ENCODE measurements at places on chromosomes 1 and 21. TPM values are rescaled to one million over a fixed set of nuclear protein-coding genes. Genes with fewer than 3 reads are reported as not detected.

The C1orf94 gene
- total RNA-seq: not detected

The ELAVL4 gene
- total RNA-seq: not detected

The CA14 gene
- total RNA-seq: 2.0 TPM

The BSDC1 gene
- 41.2 TPM for total RNA-seq

The CXADR gene
- total RNA-seq: 22.4 TPM

The NOS1AP gene
- 7.1 TPM for total RNA-seq

The PRKAB2 gene
- total RNA-seq: 30.0 TPM

The FGR gene
- 1.5 TPM for total RNA-seq

The IL22RA1 gene
- 0.18 TPM for total RNA-seq

The TTC3 gene
- 39.6 TPM for total RNA-seq

The ATP1A4 gene
- total RNA-seq: not detected

- peak; percentile 42 for DNase-seq
- H3K27me3 ChIP-seq: peaks cover 10% of the 10 kb centered on the region
- H3K4me1 ChIP-seq: no peaks in the 10 kb centered on the region
Observed at GRCh38 chr1:34885405-34886247, 26.1 kb upstream of the SMIM12 start.

DNA sequence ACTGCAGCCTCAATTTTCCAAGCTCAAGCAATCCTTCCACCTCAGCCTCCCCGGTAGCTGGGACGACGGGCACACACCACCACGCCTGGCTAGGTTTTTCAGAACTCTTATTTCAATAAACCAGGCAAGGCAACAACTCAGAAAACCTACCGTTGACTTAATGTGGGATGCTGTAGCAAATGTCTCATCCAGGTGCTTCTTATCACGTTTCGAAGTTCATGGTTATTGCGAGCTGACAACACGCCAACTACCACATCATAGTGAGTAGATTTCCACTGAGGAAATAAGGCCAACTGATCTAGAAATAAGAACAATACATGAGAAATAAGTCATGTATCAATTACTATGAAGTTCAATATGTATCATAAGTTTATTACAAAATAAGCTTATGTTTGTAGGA lies 9.7 kb downstream of the B3GALNT2 start:
- H3K27ac ChIP-seq: no peak overlapping the region
- H3K4me3 ChIP-seq: no peak overlapping the region
- no peaks in the 10 kb centered on the region for H3K27me3 ChIP-seq
- no peak for DNase-seq
- peaks cover 40% of the 10 kb centered on the region for H3K36me3 ChIP-seq

DNA sequence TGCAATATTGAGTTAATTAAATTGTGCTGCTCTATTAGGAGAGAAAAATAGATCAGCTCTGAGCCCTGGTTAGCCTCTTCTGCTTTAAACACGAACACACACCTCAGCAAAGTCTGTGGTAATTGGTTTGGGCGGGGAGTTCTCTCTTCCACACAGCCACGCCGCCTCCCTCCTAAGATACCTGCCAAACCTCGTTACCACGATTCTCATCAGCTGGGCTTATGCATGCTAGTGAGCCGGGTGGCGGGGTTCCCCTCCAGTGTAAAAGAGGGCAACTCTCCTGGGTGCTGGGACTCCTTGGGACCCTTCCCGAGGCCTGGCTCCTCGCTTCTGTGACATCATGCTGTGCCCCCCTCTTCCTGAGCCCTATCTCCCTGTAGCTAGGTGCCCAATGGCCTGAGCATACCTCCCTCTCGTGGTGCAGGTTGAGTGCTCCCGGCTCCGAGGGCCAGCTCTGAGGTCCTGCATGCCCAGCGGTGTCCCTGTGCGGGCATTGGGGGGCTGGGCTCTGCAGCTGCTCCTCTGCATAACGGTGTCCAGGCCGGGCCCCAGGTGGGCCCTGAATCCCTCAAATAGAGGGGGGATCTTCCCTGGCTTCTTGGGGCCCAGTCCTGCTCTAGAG lies 182.9 kb downstream of the PRDM16 start:
- H3K4me3 ChIP-seq: no peak overlapping the region
- no peaks in the 10 kb centered on the region for H3K36me3 ChIP-seq
- H3K4me1 ChIP-seq: no peaks in the 10 kb centered on the region
- no peak overlapping the region for H3K27ac ChIP-seq

GRCh38 chr1:16210581-16210980 lies 1.9 kb downstream of the ARHGEF19 start:
- H3K4me3 ChIP-seq: no peak overlapping the region
- no peak overlapping the region for H3K27ac ChIP-seq
- no peaks in the 10 kb centered on the region for H3K36me3 ChIP-seq
- no peaks in the 10 kb centered on the region for H3K27me3 ChIP-seq
- no peak for DNase-seq

- no peak overlapping the region for H3K4me3 ChIP-seq
- peaks cover 34% of the 10 kb centered on the region for H3K36me3 ChIP-seq
- DNase-seq: no peak
- peaks cover 84% of the 10 kb centered on the region for H3K4me1 ChIP-seq
Observed at GRCh38 chr1:39412892-39413291, 78.5 kb upstream of the BMP8A start.

GRCh38 chr1:62962901-62963776 lies 179.2 kb downstream of the ATG4C start:
- H3K4me1 ChIP-seq: no peaks in the 10 kb centered on the region
- no peak overlapping the region for H3K4me3 ChIP-seq
- no peak overlapping the region for H3K27ac ChIP-seq
- peaks cover 11% of the 10 kb centered on the region for H3K27me3 ChIP-seq
- no peaks in the 10 kb centered on the region for H3K36me3 ChIP-seq

GRCh38 chr1:164613176-164613575 lies 54.2 kb downstream of the PBX1 start:
- no peak overlapping the region for H3K27ac ChIP-seq
- no peak overlapping the region for H3K4me3 ChIP-seq
- DNase-seq: no peak
- H3K27me3 ChIP-seq: no peaks in the 10 kb centered on the region
- peaks cover 78% of the 10 kb centered on the region for H3K4me1 ChIP-seq

DNA sequence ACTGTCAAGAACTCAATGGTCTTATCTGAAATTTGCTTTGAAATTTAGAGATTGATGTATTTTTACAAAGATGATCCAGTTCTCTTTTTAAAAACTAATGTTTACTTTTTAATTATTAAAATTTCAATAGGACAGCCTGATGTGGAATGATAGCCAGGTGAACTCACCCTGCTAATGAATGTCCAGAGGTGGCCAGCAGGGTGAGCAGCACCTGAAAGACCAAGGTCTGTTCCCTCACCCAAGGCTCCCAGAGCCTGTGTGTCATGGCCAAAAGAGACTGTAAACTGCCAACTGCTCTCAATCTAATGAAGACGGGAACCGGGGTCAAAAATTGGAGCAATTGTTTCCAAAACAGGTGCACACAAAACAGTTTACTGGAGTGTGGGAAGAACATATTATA lies 340.4 kb downstream of the DISC1 start:
- H3K27me3 ChIP-seq: no peaks in the 10 kb centered on the region
- no peak overlapping the region for H3K27ac ChIP-seq
- no peak overlapping the region for H3K4me3 ChIP-seq
- no peaks in the 10 kb centered on the region for H3K36me3 ChIP-seq

DNA sequence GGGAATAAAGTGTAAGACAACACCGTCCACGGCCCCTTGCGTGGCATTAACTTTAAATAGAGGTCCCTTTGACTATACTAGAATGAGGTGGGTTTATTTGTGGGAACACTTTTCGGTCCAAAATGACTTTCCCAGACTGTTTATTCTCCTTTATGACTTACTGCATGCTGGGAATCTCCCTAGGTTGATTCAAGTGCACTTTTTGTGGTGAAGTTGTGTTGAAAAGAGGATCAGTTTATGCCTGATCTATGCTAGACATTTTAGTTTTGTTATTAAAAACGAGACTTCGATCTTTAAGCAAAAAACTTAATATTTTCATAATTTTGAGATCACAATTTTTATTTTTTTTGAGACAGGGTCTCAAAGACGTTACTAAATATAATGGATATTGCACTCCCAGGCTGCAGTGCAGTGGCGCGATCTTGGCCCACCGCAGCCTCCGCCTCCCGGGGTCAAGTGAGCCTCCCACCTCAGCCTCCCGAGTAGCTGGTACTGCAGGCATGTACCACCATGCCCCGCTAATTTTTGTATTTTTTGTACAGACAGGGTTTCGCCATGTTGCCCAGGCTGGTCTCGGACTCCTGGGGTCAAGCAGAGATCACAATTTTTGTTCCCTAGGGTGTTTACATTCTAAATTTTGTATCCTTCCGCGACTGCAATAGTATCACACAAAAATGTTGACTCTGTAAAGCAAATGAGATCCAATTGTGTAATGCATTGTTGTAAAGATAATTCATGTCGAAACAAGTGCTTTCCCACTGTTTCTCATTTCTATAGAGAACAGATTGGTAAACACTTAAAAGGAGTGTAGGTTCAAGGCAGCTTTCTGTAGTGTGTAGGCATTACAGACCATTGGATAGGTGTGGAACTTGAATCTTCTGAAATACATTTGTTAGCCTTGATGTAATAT lies 1.6 kb downstream of the CDC42 start:
- H3K4me1 ChIP-seq: peaks cover 49% of the 10 kb centered on the region
- H3K36me3 ChIP-seq: no peaks in the 10 kb centered on the region
- no peak for DNase-seq
- peak overlapping the region; percentile 90 for H3K4me3 ChIP-seq

DNA sequence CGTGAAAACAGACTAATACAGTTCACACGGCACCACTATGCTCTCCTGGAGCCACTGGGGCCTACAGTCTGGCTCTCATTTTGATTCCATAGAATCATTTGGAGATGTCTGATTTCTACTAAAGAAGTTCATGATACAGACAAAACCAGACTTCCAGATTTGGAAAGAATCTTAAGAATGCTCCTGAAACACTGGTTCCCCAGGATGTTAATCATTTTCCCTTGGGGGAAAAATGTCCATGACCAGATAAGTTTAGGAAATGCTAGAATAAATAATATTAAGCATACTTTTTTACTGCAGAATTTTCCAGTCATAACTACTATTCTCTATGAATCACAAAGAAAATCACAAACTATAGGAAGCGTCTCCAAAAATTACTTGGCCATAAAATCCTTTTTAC lies 63.0 kb upstream of the RGS7 start:
- H3K27me3 ChIP-seq: peaks cover 36% of the 10 kb centered on the region
- no peak overlapping the region for H3K4me3 ChIP-seq
- no peak overlapping the region for H3K27ac ChIP-seq
- H3K36me3 ChIP-seq: no peaks in the 10 kb centered on the region
- H3K4me1 ChIP-seq: peaks cover 4% of the 10 kb centered on the region

- no peak for DNase-seq
- no peak overlapping the region for H3K27ac ChIP-seq
- H3K36me3 ChIP-seq: no peaks in the 10 kb centered on the region
- peaks cover 17% of the 10 kb centered on the region for H3K4me1 ChIP-seq
Observed at GRCh38 chr1:169090308-169090899, 16.1 kb upstream of the ATP1B1 start.

DNA sequence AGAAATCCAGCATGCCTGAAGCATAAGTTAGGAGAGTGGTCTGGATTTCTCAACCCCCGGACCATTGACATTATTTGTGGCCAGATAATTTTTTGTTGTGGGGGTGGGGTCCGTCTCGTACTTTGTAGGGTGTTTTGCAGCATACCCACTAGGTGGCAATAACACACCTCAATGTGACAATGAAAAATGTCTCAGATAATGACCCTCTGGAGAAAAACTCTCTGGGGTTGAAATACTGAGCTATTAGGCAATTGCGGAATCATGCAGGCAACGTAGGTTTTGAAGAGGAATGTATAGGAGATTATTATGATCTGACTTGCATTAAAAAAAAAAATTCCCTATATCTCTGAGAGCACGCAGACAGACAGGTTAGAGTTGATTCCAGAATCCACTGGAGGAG lies 25.3 kb upstream of the RRP15 start:
- no peak for DNase-seq
- no peak overlapping the region for H3K27ac ChIP-seq

- H3K27ac ChIP-seq: no peak overlapping the region
- no peak for DNase-seq
- peaks cover 100% of the 10 kb centered on the region for H3K36me3 ChIP-seq
- no peak overlapping the region for H3K4me3 ChIP-seq
Observed at GRCh38 chr1:180053594-180054567, 99.3 kb downstream of the CEP350 start.

DNA sequence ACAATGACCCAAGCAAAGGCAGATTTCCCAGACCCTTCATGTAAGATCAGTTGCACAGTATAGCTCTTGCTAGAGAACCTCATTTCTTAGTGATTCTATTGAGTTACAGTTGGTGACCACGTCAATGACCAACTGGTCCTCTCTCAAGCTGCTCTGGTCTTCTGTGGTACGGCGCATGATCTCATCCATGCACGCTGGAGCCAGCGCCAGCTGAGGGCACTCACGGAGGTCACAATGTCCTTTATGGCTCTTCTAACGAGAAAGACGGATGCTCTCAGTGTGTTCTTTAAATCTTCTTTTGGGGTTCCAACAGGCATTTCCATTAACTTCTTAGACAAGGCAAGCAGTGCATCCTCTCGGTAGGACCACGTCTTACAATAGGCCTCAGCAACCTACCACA lies 22.3 kb downstream of the CEP104 start:
- H3K4me3 ChIP-seq: no peak overlapping the region
- DNase-seq: no peak
- no peaks in the 10 kb centered on the region for H3K27me3 ChIP-seq
- H3K27ac ChIP-seq: no peak overlapping the region

- peaks cover under 1% of the 10 kb centered on the region for H3K4me1 ChIP-seq
- H3K27ac ChIP-seq: no peak overlapping the region
- H3K4me3 ChIP-seq: no peak overlapping the region
Observed at GRCh38 chr1:231035799-231036198, 4.3 kb downstream of the FAM89A start.

GRCh38 chr1:225747566-225747965 lies 30.1 kb upstream of the SRP9 start:
- DNase-seq: no peak
- peak overlapping the region; percentile 85 for H3K27ac ChIP-seq
- H3K36me3 ChIP-seq: no peaks in the 10 kb centered on the region
- H3K27me3 ChIP-seq: no peaks in the 10 kb centered on the region
- H3K4me1 ChIP-seq: peaks cover 61% of the 10 kb centered on the region

GRCh38 chr1:71298633-71299032 lies 217.8 kb upstream of the ZRANB2 start:
- no peaks in the 10 kb centered on the region for H3K36me3 ChIP-seq
- H3K4me1 ChIP-seq: no peaks in the 10 kb centered on the region
- DNase-seq: no peak
- no peaks in the 10 kb centered on the region for H3K27me3 ChIP-seq
- no peak overlapping the region for H3K4me3 ChIP-seq
- H3K27ac ChIP-seq: no peak overlapping the region

DNA sequence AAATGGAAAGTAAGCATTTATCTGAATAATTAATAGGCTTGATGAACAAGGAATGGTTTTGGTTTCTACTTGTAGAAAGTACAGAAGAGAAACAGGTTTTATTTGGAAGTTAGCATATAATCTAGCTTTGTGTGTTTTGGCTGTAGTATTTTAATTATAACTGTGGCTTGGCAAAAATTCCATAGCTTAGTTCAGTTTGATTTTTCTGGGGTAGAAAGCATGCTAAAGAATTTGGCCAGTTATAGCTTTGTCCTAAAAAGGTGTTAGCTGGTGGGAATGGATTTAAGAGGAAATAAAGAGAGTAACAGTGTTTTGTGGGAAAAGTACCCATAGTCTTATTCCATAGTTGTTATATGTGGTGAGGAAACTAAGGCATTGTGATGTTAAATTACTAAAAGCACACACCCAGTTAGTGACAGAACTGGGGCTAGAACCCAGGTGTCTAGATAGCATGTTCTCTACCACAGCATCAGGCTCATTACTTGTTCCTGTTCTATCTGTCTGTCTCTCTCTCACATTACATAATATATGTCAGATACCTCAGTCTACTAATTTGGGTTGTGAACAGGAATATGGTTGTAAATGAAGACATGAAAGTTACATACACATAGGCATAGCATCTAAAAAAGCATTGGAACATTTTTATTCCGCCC lies 55.0 kb downstream of the MPZL1 start:
- no peaks in the 10 kb centered on the region for H3K4me1 ChIP-seq
- peaks cover 80% of the 10 kb centered on the region for H3K36me3 ChIP-seq
- no peak for DNase-seq
- H3K27me3 ChIP-seq: no peaks in the 10 kb centered on the region
